ENCODE measurements at places on chromosomes 16 and 17. TPM values are rescaled to one million over a fixed set of nuclear protein-coding genes. Genes with fewer than 3 reads are reported as not detected.

DNA sequence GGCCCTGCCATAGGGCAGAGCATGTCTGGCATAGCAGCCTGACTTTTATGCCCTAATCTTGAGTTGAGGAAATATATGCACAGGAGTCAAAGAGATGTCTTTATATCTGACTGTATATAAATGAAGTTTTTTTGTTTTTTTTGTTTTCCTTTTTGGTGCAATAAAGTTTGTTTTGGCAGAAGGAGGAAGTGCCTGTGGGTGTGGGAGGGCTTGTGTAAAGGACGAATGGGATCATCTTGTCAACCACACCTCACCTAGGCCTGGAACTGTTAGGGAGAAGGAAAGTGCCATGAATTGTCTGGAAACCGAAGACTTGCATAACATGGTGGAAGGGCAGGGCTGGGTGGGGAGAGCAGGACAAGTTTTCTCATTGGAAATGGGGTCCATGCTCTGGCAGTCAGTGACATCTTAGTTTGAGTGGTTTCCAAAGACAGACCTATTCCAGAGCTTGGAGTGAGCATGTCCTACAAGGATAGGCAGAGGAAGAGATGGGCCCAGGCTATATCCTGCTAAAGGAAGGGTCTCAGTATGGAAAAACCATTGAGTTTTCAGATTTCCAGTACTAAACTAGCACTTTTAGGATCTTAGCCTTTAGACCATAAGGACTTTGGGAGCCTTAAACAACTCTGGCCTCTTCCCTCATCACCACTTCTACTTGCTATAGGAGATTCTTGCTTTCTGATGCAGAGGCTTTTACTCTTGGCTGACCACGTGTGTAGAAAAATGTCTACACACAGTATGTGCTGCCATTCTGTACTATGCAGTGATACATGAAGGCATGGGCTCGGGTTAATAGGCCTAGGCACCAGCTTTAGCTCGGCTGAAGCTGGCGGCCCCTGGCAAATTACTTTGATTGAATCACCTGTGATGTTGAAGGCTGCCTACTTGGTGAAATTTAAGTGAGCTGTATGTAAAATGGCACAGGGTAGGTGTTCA is 15.5 kb downstream of the SNF8 start:
- no peak for DNase-seq

DNA sequence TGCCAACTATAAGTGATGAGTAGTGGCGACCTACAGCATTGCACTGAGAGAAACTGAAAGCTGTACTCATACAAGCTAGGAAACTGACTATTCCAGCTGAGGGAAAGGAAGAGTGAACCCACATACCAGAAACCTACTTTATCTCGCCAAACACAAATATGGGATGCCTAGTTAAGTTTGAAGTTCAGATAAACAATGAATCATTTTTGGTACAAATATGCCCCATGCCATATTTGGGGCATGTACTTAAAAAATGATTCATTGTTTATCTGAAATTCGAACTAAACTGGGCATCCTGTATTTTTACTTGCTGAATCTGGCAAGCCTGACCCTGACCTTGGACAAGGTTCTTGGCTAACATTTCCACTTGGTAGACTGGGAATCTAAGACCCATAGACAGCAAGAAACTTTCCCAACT is 527.8 kb upstream of the PSMD7 start:
- DNase-seq: no peak

- DNase-seq: no peak
Observed at GRCh38 chr16:28311913-28312312, 19.6 kb downstream of the SBK1 start.

ERCC4 gene
- total RNA-seq: 10.6 TPM

DNA sequence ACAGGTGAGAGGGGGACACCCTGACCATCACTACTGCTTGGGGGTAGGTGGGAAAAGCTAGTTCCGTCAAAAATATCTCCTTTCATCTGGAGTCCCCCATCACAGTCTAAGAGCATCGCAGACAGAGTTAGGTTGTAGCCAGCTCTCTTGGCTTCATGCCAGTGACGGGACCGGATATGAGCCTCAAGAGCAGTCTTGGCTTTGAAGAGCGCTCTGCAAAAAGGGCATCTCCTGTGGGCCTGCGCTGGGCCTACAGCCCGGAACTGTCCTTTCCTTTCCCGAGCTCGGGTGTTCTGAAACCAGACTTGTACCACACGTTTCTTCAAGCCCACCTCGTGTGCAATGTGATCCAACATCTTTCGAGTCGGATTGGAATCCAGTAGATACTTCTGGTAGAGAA is 253.6 kb downstream of the ZFHX3 start:
- DNase-seq: no peak

PIPOX gene
- 3.1 TPM for total RNA-seq

- no peak for DNase-seq
Observed at GRCh38 chr17:27413792-27414191, 42.5 kb upstream of the KSR1 start.
